ENCODE measurements at places on chromosomes 7 and 10.
A peak's percentile ranks its signal among the peaks of the same experiment; 100 is the strongest.

GRCh38 chr7:151399906-151400305 is 9.9 kb downstream of the WDR86 start:
- peaks cover 29% of the 10 kb centered on the region for H3K36me3 ChIP-seq
- H3K4me1 ChIP-seq: peaks cover 13% of the 10 kb centered on the region
- H3K27me3 ChIP-seq: peaks cover 2% of the 10 kb centered on the region
- no peak overlapping the region for H3K4me3 ChIP-seq
- no peak for DNase-seq

DNA sequence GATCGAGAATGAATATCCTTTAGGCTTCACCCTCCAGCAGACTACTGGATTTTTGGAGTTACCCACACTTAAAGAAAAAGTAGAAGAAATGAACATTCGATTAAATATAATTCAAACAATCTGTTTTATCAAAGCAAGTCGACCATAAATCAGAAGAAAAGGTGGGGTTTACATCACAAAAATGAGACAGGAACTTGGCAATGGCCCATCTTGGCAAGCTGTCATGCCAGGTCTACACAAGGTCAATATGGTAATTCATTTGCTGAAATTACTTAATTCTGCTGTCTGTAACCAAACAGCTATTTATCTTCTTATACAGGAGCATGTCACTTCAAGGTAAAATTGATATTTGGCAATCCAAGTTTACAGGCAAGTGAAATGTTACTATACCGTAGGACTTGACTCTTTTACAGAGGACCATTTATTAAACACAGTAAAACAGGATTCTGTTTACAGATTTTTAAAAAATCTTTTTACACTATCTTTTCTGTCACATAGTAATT is 640.6 kb upstream of the NRP1 start:
- no peak overlapping the region for H3K4me3 ChIP-seq
- no peaks in the 10 kb centered on the region for H3K4me1 ChIP-seq
- no peaks in the 10 kb centered on the region for H3K36me3 ChIP-seq
- no peaks in the 10 kb centered on the region for H3K27me3 ChIP-seq

- peak overlapping the region; percentile 78 for H3K4me3 ChIP-seq
- DNase-seq: no peak
- H3K36me3 ChIP-seq: peaks cover 31% of the 10 kb centered on the region
- H3K4me1 ChIP-seq: peaks cover 69% of the 10 kb centered on the region
Observed at GRCh38 chr7:151060416-151061212, 1.2 kb downstream of the SLC4A2 start.

- DNase-seq: no peak
- H3K4me1 ChIP-seq: no peaks in the 10 kb centered on the region
- H3K27ac ChIP-seq: no peak overlapping the region
- H3K4me3 ChIP-seq: no peak overlapping the region
Observed at GRCh38 chr10:59864141-59864962, 42.0 kb downstream of the CCDC6 start.

DNA sequence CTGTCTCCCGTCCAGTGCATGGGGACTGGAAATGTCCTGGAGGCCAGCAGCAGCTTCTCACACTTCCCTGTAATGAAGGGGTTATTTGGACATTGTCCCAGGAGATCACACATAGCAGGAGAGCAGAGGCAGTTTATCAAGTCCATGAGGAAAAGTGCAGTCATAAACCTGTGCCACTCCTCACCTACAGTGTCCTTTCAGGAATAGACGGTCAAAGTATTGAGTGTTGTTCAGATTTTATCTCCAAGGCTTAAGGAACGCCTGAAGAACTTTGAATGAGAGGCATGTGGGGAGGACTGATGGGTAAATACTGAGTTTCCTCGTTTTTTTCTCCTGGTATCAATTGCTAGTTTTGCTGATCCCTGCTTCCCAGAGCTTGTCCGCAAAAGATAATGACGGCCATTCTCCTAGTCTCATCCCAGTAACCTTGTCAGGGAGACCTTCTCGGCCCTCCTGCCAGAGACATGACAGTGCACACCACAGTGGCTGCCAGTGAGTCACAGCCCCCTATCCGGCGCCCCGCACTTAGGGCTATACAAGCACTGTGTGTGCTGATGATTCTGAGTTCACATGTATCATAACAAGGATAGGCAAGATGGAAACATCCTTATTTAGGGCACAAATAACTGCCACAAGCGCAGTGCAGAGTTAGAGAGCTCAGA is 495.5 kb upstream of the MGMT start:
- no peak overlapping the region for H3K4me3 ChIP-seq
- no peaks in the 10 kb centered on the region for H3K27me3 ChIP-seq
- no peaks in the 10 kb centered on the region for H3K36me3 ChIP-seq
- DNase-seq: no peak

- H3K36me3 ChIP-seq: no peaks in the 10 kb centered on the region
- H3K27me3 ChIP-seq: no peaks in the 10 kb centered on the region
- no peaks in the 10 kb centered on the region for H3K4me1 ChIP-seq
Observed at GRCh38 chr7:16921644-16922257, 40.0 kb upstream of the AGR3 start.

- DNase-seq: no peak
- no peak overlapping the region for H3K4me3 ChIP-seq
- peaks cover 2% of the 10 kb centered on the region for H3K27me3 ChIP-seq
- peaks cover 8% of the 10 kb centered on the region for H3K36me3 ChIP-seq
- peaks cover 29% of the 10 kb centered on the region for H3K4me1 ChIP-seq
Observed at GRCh38 chr7:36308031-36308430, 81.6 kb upstream of the ANLN start.

- peaks cover 4% of the 10 kb centered on the region for H3K36me3 ChIP-seq
- no peak overlapping the region for H3K27ac ChIP-seq
- H3K4me1 ChIP-seq: no peaks in the 10 kb centered on the region
- no peaks in the 10 kb centered on the region for H3K27me3 ChIP-seq
- DNase-seq: no peak
Observed at GRCh38 chr7:139089118-139089517, 20.4 kb downstream of the ZC3HAV1 start.

GRCh38 chr7:99844328-99844727 is 16.5 kb downstream of the CYP3A43 start:
- no peak overlapping the region for H3K4me3 ChIP-seq
- H3K27me3 ChIP-seq: no peaks in the 10 kb centered on the region
- H3K27ac ChIP-seq: no peak overlapping the region
- no peaks in the 10 kb centered on the region for H3K4me1 ChIP-seq

- peaks cover 14% of the 10 kb centered on the region for H3K4me1 ChIP-seq
- H3K27me3 ChIP-seq: no peaks in the 10 kb centered on the region
- peak overlapping the region; percentile 99 for H3K27ac ChIP-seq
- peaks cover 8% of the 10 kb centered on the region for H3K36me3 ChIP-seq
- DNase-seq: no peak
Observed at GRCh38 chr7:40133561-40134427, 628 bp downstream of the MPLKIP start.

DNA sequence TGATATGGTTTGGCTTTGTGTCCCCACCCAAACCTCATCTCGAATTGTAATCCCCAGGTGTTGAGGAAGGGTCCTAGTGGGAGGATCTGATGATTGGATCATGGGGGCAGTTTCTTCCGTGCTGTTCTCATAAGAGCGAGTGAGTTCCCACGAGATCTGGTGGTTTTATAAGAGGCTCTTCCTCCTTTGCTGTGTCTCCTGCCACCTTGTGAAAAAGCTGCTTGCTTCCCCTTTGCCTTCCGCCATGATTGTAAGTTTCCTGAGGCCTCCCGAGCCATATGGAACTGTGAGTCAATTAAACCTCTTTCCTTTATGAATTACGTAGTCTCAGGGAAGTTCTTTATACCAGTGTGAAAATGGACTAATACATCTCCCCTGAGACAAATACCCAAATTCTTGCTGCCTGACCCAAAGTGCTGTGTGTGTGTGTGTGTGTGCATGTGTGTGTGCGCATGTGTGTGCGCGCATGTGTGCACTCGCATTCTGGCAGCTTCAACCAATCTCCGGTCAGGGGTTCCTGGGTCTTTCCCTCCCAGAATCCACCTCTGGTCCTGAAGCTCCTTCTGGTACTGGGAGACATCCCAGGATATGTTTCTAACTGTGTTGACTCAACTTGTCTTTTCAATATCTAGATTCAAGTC is 98.1 kb upstream of the LRRC4 start:
- H3K4me1 ChIP-seq: no peaks in the 10 kb centered on the region
- peaks cover 2% of the 10 kb centered on the region for H3K27me3 ChIP-seq
- no peaks in the 10 kb centered on the region for H3K36me3 ChIP-seq
- DNase-seq: no peak
- H3K4me3 ChIP-seq: no peak overlapping the region
- H3K27ac ChIP-seq: no peak overlapping the region

- no peak overlapping the region for H3K27ac ChIP-seq
- no peak for DNase-seq
- H3K27me3 ChIP-seq: no peaks in the 10 kb centered on the region
- no peaks in the 10 kb centered on the region for H3K4me1 ChIP-seq
Observed at GRCh38 chr7:15749631-15750030, 63.1 kb upstream of the MEOX2 start.

- no peak for DNase-seq
- no peak overlapping the region for H3K27ac ChIP-seq
- H3K36me3 ChIP-seq: no peaks in the 10 kb centered on the region
- H3K4me3 ChIP-seq: no peak overlapping the region
- H3K4me1 ChIP-seq: no peaks in the 10 kb centered on the region
Observed at GRCh38 chr7:52243685-52244084, 791.7 kb upstream of the POM121L12 start.

GRCh38 chr7:156772725-156773124 is 120.3 kb downstream of the LMBR1 start:
- H3K27ac ChIP-seq: no peak overlapping the region
- no peak for DNase-seq
- no peaks in the 10 kb centered on the region for H3K36me3 ChIP-seq
- H3K27me3 ChIP-seq: no peaks in the 10 kb centered on the region
- H3K4me3 ChIP-seq: no peak overlapping the region
